ENCODE measurements at places on chromosomes 3 and 15. TPM values are rescaled to one million over a fixed set of nuclear protein-coding genes. Genes with fewer than 3 reads are reported as not detected.

Gene FAH
- 53.9 TPM for total RNA-seq

Gene CACNA2D2
- not detected for total RNA-seq

Gene NFKBIZ
- 44.9 TPM for total RNA-seq

GRCh38 chr3:29281344-29282241 is 722 bp downstream of the RBMS3 start:
- no peak overlapping the region for H3K27ac ChIP-seq

DNA sequence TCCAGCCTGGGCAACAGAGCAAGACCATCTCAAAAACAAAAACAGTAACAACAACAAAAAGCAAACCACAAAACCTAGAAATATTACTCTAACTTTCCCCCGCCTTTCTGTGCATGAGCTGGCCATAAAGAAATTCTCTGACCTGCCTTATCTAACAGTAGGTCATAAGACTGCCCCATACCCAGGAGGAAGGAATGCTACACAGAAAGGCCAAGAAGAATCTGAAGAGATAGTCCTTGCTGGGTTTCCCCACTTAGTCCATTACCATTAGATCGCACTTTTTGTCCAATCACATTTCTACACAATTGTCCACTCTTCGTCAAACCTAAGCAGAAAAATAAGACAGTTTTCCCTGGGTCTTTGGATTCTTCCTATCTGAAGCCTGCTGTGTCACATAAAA is 23.5 kb downstream of the CIAO2A start:
- H3K4me1 ChIP-seq, result no peaks in the 10 kb centered on the region
- H3K27ac ChIP-seq, result no peak overlapping the region
- no peaks in the 10 kb centered on the region for H3K36me3 ChIP-seq
- no peaks in the 10 kb centered on the region for H3K27me3 ChIP-seq

DNA sequence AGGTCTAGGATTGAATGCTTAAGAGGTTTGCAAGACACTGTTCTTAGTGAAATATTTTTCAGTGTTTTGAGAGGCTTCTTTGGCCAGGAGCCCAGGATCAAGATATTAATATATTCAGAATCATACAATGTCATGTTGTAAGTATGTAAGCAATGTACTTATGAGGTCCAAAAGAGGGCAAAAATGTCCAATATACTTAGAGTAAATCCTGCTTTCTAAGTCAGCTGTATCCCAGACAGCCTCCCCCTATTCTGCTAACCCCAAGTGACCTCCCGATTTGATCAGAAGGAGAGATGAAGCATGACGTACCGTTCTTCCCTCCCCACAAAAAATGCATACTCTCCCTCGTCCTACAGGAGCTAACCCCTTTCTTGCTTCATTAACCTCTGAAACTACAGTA is 70.9 kb downstream of the CHAC1 start:
- no peak overlapping the region for H3K27ac ChIP-seq
- no peaks in the 10 kb centered on the region for H3K36me3 ChIP-seq
- H3K4me3 ChIP-seq, result no peak overlapping the region
- peaks cover under 1% of the 10 kb centered on the region for H3K4me1 ChIP-seq

- H3K27me3 ChIP-seq, result no peaks in the 10 kb centered on the region
- H3K27ac ChIP-seq, result no peak overlapping the region
- H3K4me1 ChIP-seq, result no peaks in the 10 kb centered on the region
- no peak overlapping the region for H3K4me3 ChIP-seq
- DNase-seq, result no peak
These were observed 161.6 kb downstream of the MAGI1 start for GRCh38 chr3:65877160-65877559.

GRCh38 chr3:49606427-49606826 is 52.1 kb downstream of the BSN start:
- no peak overlapping the region for H3K4me3 ChIP-seq
- H3K27me3 ChIP-seq, result no peaks in the 10 kb centered on the region
- H3K4me1 ChIP-seq, result peaks cover 40% of the 10 kb centered on the region
- DNase-seq, result no peak

GRCh38 chr15:83854321-83854720 is 200.4 kb downstream of the ADAMTSL3 start:
- H3K4me1 ChIP-seq, result peaks cover 13% of the 10 kb centered on the region
- no peak overlapping the region for H3K4me3 ChIP-seq
- peak; percentile 38 for DNase-seq
- H3K36me3 ChIP-seq, result no peaks in the 10 kb centered on the region
- H3K27ac ChIP-seq, result no peak overlapping the region

Data from PC-9 (cell line).